ENCODE measurements at places on chromosomes 4 and X.

- DNase-seq = no peak
Measured at GRCh38 chrX:45745479-45745878, 544.8 kb upstream of the DIPK2B start.

DNA sequence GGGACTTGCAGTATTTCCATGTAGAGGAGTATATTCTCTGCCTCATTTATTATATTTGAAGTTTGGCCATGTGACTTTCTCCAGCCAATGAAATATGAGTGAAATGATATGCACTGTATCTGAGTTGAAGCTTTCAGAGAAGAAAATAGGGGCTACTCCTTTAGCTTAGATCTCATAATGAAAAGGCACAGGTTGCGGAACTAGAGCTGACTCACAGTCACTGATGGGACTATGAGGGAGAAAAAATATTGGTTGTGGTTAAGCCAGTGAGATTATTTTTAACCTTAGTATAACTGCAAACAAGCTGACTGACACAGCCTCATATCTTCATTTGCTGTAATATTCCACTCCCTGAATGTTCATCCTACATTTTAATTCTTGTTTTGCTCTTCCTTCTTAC is 1104.3 kb downstream of the RPA4 start:
- DNase-seq = no peak

DNA sequence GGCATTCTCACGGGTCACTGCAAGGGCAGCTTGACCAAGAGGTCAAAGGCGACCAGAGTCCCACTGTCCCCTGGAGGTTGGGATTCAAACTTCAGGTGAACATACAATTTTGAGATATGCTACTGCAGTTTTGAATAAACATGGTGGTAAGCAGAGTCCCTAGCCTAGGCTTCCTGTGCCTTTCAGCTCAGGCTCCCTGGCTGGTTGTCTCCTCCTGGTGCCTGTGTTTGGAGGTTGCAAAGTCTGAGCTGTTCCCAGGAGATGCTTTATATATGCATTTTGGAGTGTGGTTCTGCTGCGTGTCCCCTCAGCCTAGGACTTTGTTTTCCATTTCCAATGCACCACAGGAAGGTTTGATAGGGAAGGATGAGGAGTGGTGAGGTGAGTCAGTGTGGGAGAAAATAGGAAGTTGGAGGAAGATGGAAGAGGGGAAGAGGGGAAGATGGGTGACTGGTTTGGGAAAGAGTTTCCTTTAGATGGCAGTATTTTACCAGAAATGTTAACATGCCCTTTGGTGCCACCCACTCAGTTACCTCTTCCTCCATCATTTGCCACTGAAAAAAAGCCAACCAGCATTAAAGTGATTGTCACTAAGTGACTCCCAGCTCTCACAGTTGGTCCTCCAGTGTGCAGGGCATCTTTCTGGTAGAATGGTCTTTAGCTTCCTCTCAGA is 211.7 kb upstream of the AGTR2 start:
- no peak for DNase-seq

DNA sequence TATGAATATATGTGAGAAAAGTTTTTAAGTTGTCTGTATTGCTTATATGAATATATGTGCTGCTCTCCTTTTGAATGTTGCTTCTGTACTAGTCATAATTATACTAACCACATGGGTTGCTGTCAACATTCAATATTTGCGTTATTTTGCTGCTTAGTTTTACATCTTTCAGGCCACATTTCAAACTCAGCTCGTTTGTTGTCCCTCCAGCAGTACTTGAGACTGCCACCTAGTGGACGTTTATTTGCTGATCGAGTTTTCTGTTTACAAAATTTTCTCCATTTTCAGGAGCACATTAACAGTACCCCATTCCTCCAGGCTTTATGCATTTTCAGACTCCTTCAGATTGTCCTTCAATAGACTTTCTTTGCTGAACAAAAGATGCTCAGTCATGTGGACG is 75.8 kb downstream of the NUDT11 start:
- DNase-seq = no peak

- DNase-seq = no peak
Measured at GRCh38 chr4:94238160-94238559, 30.5 kb downstream of the SMARCAD1 start.

DNA sequence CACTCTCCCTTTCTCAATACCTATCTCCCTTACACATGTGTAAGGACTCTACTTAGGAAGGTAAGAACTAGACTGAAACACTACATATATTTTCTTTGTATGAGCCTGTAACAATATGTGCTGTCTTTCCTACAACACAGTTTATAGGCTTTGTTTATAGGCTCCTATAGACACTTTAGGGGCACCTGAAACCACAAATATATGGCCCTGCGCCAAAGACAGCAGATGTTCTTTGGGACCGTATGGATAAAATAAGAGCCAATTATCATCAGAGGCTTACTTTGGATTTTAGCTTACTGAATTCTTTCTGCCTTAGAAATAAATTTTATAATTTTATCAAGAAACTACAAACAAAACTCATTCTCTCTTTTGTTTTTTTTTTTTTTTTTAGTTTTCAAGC is 16.6 kb upstream of the CXCL3 start:
- no peak for DNase-seq

DNA sequence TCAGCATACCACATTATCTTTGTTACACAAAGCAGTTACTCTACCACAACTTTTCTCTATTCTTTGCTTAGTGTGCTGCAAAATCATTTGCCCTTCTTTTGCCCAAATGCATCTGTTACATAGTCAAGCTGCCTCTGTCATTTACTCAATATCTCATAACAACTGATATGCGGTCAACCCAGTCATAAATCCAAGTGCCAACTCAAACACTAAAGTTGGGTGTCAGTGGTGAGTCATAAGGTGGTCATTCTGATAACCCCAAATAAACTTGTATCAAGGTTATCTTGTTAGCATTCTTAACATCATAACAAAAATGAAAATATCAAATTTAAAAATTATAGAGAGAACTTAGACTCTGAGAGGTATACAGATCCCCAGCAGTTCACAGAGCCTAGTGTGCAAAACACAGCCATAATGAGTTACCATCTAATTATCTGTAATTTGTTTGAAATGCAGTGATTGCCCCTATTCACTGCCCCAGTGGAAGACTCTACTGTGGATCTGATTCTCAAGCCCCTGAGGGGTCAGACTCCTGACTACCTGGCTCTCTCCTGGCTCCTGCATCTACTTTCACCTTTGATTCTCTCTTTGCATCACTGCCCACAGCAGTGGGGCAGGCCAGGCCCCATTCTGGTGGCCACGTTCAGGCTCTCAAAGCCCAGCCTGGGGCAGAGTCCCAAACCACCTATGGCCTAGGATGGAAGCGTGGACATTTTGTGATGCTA is 29.2 kb downstream of the TBC1D9 start:
- no peak for DNase-seq

DNA sequence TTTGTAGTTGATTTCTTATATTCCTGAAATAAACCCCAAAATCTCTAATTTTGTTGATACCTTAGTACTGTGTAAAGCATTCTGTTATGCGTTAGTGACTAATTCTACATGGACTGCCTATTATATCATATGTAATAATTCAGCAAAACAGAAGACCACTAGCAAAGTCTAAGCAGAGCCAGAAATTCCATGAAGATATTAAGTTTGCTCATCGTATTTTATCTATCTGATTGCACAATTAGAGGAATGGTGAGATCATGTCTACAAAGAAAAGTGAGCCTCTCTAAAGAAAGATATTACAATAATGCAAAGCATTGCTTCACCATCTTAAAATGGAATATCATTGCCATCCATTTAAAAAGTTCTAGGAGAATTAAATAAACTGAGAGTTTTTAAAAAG is 374.6 kb upstream of the SLC7A11 start:
- DNase-seq = no peak

DNA sequence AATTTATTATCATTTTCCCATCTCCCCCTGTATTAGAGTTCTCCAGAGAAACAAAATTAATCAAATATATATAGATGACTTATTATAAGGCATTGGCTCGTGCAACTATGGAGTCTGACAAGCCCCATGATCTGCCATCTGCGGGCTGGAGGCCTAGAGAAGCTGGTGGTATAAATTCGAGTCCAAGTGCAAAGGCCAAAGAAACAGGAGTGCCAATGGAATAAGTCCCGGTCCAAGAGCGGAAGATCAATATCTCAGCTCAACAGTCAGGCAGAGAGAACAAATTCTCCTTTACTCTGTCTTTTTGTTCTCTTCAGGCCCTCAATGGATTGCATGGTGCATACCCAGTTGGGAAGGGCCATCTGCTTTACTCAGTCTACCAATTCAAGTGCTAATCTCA is 178.8 kb downstream of the NWD2 start:
- DNase-seq = no peak

DNA sequence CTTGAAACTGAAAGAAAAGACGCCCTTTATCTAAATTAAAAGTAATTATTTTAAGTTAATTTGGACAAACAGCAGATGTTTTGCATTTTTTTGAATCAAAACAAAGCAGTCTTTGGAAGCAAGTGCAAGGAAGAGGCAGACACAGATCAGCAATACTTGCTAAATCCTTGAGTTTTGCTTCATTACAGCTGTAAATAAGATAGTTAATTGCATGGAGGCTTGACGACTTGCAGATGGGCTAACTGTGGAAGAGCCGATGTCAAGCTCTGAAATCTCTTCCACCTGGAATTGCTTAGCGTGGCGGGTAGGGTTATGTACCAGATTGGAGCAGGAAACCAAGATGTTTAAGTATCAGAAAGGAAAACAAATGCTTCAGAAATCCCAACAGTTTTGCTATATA is 148.8 kb downstream of the POLA1 start:
- DNase-seq = no peak

GRCh38 chr4:55256787-55257186 is 89.3 kb upstream of the SRD5A3 start:
- DNase-seq = no peak

DNA sequence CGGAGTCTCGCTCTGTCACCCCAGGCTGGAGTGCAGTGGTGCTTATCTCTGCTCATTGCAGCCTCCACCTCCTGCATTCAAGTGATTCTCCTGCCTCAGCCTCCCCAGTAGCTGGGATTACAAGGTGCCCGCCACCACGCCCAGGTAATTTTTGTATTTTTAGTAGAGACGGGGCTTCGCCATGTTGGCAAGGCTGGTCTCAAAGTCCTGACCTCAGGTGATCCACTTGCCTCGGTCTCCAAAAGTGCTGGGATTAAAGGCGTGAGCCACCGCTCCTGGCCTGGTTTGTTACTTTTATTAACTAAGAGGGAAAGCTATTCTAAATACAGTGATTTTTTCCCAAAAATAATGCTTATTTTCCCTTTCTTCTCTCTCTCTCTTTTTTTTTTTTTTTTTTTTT is 866 bp upstream of the CENPE start:
- no peak for DNase-seq

- no peak for DNase-seq
Measured at GRCh38 chr4:48340276-48340964, 909 bp upstream of the SLAIN2 start.

DNA sequence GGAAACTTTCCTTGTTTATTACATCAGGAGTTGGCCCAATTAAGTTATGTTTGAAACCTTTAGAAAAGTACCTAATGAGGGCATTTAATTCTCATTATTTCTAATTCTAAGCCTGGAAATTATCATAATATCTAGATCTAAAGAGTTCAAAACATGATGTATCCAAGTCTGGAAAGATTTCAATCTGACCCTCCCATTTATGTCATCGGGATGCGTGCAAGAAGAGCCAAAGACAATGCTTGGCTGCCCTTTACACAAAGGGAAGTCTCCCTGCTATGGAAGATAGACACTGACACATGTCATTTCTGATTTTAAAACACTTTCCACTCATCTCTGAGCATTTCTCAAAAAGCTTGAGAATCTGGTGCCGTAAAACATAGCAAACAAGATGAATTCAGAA is 222.4 kb downstream of the ANTXR2 start:
- no peak for DNase-seq

GRCh38 chrX:118495958-118496762 is 545 bp downstream of the DOCK11 start:
- peak; percentile 60 for DNase-seq

DNA sequence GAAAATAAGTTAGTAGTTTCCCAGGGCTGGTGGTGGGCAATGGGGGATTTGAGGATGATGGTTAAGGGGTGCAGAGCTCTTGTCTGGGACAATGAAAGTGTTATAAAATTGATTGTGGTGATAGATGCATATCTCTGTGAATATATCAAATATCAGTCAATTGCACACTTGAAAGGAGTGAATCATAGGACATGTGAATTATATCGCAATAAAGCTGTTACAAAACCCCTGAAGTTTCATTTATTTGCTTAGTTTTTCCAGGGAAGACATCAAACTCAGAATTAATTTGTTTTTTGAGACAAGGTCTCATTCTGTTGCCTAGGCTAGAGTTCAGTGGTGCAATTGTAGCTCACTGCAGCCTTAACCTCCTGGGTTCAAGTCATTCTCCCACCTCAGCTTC is 17.9 kb upstream of the YIPF6 start:
- no peak for DNase-seq

- DNase-seq = no peak
Measured at GRCh38 chr4:115279330-115279729, 165.9 kb upstream of the NDST4 start.

- DNase-seq = no peak
Measured at GRCh38 chr4:88600176-88600838, 8.0 kb downstream of the HERC3 start.

GRCh38 chr4:115671581-115671980 is 558.2 kb upstream of the NDST4 start:
- DNase-seq = no peak

DNA sequence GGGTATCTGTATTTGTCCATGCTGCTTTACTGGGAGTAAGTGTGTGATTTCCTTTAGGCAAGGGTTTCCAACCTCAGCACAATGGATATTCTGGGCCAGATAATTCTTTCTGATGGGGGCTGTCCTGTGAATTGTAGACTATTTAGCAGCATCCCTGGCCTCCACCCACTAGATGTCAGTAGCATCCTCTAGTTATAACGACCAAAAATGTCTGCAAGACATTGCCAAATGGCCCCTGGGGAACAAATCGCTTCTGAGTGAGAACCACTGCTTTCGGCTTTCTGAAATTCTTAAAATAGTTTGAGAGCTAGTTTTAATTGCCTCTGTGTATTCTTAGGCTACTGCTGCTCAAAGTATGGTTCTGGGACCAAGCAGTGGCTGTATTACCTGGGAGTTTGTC is 81.2 kb upstream of the GPM6B start:
- no peak for DNase-seq

Measured in stimulated activated CD8-positive, alpha-beta memory T cell treated with anti-CD3 and anti-CD28 coated beads, Interleukin-7, amount 100 ng/mL, for 48 hours (primary cell).